ENCODE measurements at places on chromosomes 1 and 21. TPM values are rescaled to one million over a fixed set of nuclear protein-coding genes. Genes with fewer than 3 reads are reported as not detected.

Gene MOV10
- 47.0 TPM for total RNA-seq

Gene SLAMF8
- total RNA-seq, result 1.1 TPM

Gene LRRC53
- total RNA-seq, result not detected

Gene SESN2
- 11.2 TPM for total RNA-seq

GRCh38 chr1:221263831-221264767 is 384.9 kb downstream of the HLX start:
- DNase-seq, result peak; percentile 22

All from prostate gland (tissue), 2 donors.